Calu3 (cell line): ENCODE measurements at places on chromosomes 6 and 20. TPM values are rescaled to one million over a fixed set of nuclear protein-coding genes. Genes with fewer than 3 reads are reported as not detected.

DNA sequence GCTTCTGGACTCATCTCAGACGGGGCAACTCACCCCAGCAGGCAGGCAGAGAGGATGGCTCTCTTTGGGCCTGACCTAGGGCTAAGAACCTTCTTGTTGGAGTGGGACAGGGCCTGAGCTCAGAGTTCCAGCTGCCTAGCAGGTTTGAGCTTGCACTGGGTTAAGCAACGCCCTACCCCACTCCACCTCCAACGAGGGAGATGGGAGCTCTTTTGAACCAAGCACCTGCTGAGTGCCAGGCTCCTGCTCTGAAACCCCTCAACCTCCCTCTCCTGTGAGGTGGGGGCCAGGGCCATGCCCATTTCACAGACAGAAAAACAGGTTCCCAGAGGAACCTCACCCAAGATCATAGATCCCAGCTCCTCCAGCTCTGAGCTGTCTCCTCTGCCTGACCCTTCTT is 54.3 kb downstream of the SNAI1 start:
- H3K36me3 ChIP-seq: peaks cover 6% of the 10 kb centered on the region
- DNase-seq: no peak
- peaks cover 48% of the 10 kb centered on the region for H3K4me1 ChIP-seq
- H3K27me3 ChIP-seq: peaks cover 13% of the 10 kb centered on the region

GRCh38 chr6:115945812-115946211 is 114.9 kb downstream of the FRK start:
- H3K27ac ChIP-seq: no peak overlapping the region
- H3K36me3 ChIP-seq: peaks cover 7% of the 10 kb centered on the region
- no peak for DNase-seq

DNA sequence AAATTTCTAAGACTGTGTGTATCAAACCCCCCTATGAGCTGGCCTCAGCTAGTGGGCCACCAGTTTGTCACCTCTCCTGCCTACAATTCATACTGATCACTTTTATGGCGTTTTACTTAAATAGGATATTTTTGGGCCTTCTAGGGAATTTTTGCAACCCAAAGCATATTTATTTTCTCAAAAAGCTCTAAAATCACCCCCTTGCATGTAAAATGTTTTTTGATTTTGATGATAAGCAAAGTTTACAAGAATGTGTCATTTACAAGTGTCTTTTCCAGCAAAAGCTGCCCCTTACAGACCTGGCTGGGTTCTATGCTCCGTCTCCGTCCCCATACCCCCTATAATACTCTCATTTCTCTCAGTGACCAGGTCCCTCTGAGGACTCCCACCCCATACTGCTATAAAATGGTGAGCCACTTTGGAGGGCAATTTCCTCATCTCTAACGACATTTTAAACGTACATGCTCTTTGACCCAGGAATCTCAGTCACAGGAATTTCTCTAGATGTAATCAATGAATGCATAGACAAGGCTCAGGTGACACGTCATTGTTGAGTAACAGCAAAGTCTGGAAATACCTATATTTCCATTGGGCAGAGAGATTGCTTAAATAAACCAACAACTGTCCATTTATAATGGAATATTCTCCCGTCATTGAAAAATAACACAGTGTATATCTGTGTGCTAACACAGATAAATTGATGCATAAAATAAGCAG is 13.9 kb upstream of the OCSTAMP start:
- no peaks in the 10 kb centered on the region for H3K27me3 ChIP-seq
- no peak for DNase-seq
- peaks cover 18% of the 10 kb centered on the region for H3K4me1 ChIP-seq
- H3K4me3 ChIP-seq: no peak overlapping the region
- no peaks in the 10 kb centered on the region for H3K36me3 ChIP-seq

DNA sequence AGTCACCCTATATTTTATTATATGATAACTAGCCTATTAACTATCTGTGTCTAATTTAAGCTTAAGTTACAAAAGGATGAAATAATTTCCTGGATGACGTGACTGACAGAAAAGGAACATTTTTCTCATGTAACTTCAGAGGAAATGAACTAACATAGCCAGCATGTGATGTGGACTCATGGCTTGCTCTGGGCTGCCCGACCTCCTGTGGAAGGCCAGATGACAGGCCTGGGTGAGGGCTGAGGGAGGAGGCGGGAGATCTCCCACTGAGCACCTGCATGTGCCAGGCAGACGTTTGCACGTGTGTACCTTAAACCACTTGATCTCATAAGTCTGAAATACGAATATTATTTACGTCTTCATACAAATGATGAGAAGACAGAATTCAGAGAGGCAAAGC is 321.1 kb downstream of the SYNE1 start:
- H3K4me3 ChIP-seq: no peak overlapping the region
- no peaks in the 10 kb centered on the region for H3K4me1 ChIP-seq
- no peak for DNase-seq

DNA sequence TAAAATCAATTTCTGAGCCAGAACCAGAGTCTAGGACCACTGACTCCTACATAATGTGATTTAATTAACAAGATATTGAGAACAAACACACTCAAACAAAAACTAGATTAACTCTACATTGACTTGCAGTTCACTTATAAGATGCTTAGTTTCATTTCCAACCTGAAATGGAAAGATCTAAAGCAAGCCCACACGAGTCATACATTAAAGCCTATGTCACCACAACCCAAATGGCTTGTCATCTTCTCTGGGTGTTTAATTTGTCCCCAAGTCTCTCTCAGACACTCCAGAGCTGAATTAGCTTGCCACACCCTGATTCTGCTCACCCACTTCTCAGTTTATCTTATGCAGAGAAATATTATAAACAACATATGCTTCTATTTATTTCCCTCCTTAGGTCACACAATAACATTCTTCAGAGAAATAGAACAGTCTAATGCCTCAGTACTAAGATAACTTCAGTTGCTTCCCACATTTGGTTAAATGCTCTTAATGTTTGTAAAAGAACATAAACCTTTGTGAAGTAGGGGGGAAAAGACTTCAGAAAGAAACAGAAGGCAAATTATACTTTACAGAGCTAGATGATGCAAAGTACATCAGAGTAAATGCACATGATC is 8.8 kb upstream of the FBXO30 start:
- no peak overlapping the region for H3K4me3 ChIP-seq
- H3K27me3 ChIP-seq: no peaks in the 10 kb centered on the region
- H3K4me1 ChIP-seq: no peaks in the 10 kb centered on the region
- H3K27ac ChIP-seq: no peak overlapping the region

BEND3 gene
- total RNA-seq: 10.0 and 11.8 TPM in 2 replicates
